Natural killer cell treated with Interleukin-12 subunit alpha and Interleukin-12 subunit beta and Interleukin-15 and Interleukin-18, amount 100 ng/mL, for 72 hours (primary cell): ENCODE measurements at places on chromosomes 7 and 10. TPM values are rescaled to one million over a fixed set of nuclear protein-coding genes. Genes with fewer than 3 reads are reported as not detected.

The SFMBT2 gene
- total RNA-seq = 94.9 TPM

The RTKN2 gene
- 1.2 TPM for total RNA-seq

The ERCC6 gene
- 27.8 TPM for total RNA-seq

The AP1S1 gene
- total RNA-seq = 30.9 TPM

- no peak for DNase-seq
These were observed 152.4 kb downstream of the KIF20B start for GRCh38 chr10:89853781-89854191.

- DNase-seq = no peak
These were observed 147.8 kb downstream of the ADAM12 start for GRCh38 chr10:126240483-126240882.

GRCh38 chr10:3785851-3786271 is 852 bp upstream of the KLF6 start:
- no peak for DNase-seq

DNA sequence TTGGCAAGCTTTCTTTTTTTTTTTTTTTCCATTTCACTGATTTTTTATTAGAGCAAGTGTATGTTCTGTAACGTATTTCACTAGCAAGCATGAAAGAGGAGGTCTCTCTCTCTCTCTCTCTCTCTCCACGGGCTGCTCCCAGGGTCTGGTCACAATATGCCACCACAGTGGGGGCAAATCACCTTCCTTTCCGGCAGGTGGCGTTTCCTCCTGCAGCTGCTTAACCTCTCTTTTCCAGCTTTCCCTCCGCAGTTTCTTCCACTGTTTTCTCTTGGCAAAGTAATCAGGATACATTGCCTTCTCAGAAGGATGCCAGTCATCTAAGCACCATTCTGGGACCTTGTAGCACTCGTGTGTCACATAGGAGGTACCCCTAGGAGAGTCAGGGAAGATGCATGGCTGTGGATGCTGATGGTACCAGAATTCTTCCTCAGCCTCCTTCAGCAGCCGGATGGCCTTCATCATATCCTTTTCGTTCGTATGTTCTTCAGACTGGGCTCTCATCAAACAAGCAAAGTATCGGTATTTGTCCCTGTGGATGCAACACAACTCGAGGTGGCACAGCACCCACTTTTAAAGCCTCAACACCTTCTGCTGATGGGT is 197.3 kb upstream of the PODXL start:
- no peak for DNase-seq

- no peak for DNase-seq
These were observed 602.0 kb upstream of the COBL start for GRCh38 chr7:51918581-51918980.

DNA sequence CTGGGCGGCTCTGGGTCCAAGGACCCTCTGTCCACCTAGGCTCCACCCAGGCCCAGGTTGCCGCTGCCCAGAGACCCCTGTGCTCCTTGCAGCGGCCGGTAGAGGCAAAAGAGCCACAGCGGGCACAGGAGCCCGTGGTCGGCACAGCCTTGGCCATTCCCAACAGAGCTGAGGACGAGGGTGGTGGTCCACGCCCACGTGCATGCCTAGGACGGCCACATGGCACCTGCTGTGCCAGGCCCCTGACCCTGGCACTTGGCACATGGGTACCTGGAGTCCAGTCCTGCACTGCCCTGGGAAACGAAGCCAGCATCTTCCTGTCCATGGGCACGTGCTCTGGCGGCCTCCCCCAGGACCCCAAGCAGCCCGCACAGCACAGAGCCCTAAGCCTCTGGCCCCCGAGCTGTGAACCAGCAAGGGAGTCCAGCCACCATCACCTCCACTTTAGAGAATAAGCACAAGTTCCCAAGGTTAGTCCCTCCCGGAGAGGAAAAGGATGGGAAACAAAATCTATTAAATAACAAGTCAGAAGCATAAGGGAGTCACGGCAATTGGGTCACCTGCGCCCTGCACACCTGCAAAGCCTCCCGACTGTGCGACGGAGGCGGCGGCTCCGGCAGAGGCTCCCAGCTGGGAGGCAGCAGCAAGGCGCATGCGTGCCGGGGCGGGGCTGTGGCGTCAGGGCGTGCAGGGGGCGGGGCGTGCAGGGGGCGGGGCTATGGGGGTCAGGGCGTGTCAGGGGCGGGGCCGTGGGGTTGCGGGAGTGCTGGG is 59.1 kb downstream of the STK32C start:
- peak; percentile 78 for DNase-seq

- DNase-seq = no peak
These were observed 82.2 kb downstream of the MRPL32 start for GRCh38 chr7:43014406-43014805.

GRCh38 chr10:103481974-103482531 is 3.0 kb upstream of the CALHM3 start:
- DNase-seq = no peak

GRCh38 chr7:80420876-80421275 is 91.0 kb downstream of the GNAT3 start:
- no peak for DNase-seq

GRCh38 chr7:114630201-114630990 is 215.8 kb downstream of the FOXP2 start:
- no peak for DNase-seq

DNA sequence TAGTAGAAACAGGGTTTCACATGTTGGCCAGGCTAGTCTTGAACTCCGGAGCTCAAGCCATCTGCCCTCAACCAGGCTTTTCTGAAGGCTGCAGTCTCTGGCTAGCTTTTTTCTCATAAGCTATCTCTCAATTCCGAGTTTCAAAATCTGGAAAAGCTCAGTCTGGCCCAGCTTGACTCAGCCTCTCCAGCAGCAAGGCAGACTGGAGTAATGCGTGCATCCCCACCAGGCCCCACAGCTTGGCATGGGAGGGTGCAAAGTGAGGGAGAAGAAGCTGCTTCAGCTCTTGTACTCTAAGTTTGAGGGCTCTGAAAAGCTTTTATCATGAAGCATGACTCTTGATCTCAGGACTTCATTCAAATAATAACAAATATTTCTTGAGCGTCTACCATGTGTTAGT is 4.8 kb downstream of the DHTKD1 start:
- DNase-seq = no peak

DNA sequence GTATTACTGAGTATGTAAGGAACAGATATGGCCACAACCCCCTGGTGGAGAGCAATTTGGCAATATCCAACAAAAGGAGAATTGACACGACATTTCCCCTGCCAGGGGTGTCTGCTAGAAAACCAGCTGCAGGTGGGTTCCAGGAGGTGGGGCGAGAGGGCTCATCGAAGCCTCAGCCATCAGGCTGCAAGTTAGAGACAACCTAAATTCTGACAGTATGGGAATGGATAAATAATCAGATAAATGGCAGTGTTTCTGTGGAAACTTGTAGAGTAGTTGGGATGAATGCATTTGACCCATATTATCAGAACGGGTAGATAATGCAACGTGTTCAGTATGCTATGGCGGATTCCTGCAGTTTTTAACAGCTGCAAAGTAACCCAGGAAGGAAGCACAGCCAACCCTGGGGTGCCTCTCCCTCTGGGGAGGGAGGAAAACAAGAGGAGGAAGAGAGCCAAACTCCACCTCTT is 3.5 kb downstream of the TMEM273 start:
- no peak for DNase-seq
